Stimulated activated CD8-positive, alpha-beta memory T cell treated with anti-CD3 and anti-CD28 coated beads, Interleukin-4, amount 100 ng/mL, for 24 hours (primary cell): ENCODE measurements at places on chromosomes 3 and 15.

DNA sequence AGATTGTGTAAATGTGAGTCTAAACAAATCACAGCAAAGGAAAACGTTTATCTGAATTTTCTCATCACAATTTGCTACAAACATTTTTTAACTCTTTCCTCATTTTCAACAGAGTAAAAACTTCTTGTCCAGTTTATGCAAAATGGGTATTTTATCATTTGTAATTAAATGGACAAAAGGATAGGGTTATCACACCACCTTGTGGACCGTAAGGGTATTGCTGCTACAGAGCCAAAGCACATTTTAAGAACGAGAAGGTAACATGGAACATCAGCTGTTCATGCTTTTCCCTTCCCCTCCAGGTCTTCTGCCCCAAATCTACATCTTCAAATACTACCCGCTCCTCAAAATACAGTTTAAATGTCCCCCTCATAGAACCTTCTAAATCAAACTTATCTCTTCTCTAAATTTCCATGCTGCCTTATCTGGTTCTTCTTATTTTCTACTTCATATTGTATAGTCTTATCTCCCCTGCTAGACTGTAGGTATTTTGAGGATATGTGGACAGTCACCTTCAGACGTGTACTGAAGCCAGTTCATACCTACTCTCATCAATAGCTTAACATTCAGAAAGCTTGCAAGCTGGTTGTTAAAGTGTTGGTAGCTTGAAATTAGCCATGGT, 12.8 kb upstream of the SETMAR start:
- no peak for DNase-seq

GRCh38 chr15:96474231-96474664, 143.7 kb downstream of the NR2F2 start:
- DNase-seq = no peak

GRCh38 chr3:114902691-114903101, 244.4 kb downstream of the ZBTB20 start:
- DNase-seq = no peak

- DNase-seq = no peak
Observed at GRCh38 chr15:38176155-38176554, 76.5 kb upstream of the SPRED1 start.

DNA sequence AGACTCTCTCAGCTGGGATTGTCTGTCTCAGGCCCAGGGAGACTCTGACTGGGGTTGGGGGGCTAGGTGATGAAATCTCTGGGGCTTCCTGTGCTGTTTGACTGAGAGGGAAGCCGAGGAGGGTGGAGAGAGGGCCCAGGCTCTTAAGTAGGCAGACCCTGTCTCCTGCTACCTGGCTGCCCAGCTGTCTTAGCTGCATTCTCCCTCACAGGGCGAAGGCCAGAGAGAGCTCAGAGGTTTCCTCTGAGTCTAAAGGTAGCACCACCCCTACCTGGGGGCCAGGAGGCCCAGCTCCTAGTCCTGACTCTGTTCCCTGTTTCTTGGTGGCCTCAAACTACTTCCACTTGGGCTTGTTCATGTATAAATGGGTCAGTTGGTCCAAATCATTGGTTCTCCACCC, 24.4 kb downstream of the SMAD6 start:
- DNase-seq = no peak

- no peak for DNase-seq
Observed at GRCh38 chr3:9793161-9793781, 389 bp downstream of the ARPC4 start.

GRCh38 chr3:189305412-189305811, 133.6 kb downstream of the TPRG1 start:
- DNase-seq = no peak

GRCh38 chr3:11637901-11638458, 5.7 kb downstream of the VGLL4 start:
- DNase-seq = no peak
